ENCODE measurements at places on chromosomes 6 and 20.

DNA sequence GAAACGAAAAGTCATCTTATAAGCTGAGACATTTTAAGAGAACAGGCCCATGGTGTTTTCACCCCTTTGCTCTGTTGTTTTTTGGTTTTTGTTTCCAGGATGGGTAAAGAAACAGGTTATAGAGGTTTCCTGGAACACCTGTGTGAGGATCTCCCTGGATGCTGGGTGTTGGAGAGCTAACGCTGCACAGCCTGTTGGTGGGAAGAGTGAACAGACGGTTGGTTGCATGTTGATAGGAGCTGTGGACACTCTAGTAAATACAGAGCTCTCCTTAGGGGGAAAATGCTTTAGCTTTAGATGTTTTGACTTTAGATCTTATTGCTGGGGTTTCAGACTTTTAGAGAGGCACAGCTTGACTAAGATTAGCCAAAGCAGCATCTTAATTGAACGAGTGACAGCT lies 235.2 kb downstream of the SOX4 start:
- no peak for DNase-seq

GRCh38 chr6:39199231-39199940 lies 29.9 kb downstream of the KCNK5 start:
- DNase-seq = no peak

DNA sequence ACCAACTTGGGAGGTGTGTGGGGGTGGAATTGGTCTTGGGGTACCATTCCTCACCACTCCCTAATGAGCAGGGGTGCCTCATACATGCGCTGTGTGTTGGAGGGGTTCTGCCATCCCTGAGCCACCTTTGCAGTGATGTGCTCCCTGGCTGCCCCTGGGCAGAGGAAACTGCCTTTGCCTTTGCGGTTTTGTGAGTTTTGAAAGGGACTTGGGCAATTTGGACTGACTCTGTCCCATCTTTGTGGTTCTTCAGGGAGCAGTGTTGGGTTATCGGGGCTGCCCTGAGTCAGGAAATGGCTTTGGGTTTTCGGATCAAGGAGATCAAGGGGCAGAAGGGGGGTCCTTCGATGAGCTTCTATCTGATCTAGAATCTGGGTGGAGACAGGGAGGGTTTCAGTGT lies 3.9 kb upstream of the PHACTR3 start:
- no peak for DNase-seq

DNA sequence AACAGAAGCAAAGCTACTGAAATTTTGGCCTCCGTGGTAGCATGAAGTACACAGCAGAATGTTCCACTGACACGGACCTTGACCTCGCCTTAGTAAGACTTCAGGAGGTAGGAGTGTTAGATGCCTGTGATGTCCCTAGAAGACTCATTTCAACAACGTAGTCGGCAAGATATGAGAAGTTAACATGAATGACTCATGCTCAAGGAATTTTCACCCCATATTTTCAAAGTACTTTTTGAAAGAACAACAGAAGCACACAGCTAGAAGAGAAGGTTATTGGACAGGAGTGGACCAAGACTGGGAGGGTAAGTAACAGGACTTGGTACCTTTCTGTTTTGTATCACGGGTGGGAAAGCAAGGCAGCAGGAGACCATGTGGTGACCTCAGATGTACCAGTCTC lies 78.0 kb downstream of the DZANK1 start:
- no peak for DNase-seq

GRCh38 chr6:2988426-2989331 lies 11.0 kb upstream of the NQO2 start:
- DNase-seq = peak; percentile 82

- DNase-seq = no peak
These were observed 674 bp downstream of the NRSN1 start for GRCh38 chr6:24126586-24127192.

GRCh38 chr20:41048461-41049301 lies 20.1 kb downstream of the TOP1 start:
- peak; percentile 42 for DNase-seq

GRCh38 chr6:99165838-99166237 lies 183.6 kb downstream of the FAXC start:
- no peak for DNase-seq

GRCh38 chr6:41367700-41368099 lies 32.3 kb downstream of the NCR2 start:
- DNase-seq = no peak

DNA sequence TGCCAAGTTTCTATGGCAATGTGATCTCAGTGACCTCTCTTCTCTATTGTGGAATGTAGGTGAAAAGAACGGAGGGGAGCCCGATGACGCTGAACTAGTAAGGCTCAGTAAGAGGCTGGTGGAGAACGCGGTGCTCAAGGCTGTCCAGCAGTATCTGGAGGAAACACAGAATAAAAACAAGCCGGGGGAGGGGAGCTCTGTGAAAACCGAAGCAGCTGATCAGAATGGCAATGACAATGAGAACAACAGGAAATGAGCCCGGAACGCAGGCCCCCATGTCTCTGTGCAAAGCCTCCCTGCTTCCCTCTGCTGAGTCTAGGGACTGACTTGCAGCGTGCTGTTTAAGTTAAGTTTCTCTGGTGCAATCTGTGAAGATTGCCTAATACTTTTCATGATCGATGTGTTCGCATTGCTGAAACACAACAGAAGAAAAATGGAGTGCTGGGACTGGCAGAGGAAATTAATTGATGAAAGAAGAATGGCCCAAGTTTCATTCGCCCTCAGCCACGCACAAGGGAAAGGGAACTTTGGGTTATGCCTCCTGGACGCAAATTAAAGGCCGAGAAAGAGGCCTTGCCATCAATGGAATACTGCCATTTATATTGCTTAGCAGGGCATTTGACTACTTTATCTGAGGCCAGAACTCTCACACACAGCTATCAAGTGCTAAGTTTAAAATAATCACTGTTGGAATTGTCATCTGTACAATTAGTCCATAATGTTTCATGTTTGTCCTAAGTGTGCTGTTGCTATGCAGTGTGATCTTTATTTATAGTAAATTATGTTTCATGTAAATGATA lies 146.4 kb downstream of the AKAP7 start:
- peak; percentile 60 for DNase-seq

- no peak for DNase-seq
These were observed 91.2 kb downstream of the PREX1 start for GRCh38 chr20:48736636-48737035.

DNA sequence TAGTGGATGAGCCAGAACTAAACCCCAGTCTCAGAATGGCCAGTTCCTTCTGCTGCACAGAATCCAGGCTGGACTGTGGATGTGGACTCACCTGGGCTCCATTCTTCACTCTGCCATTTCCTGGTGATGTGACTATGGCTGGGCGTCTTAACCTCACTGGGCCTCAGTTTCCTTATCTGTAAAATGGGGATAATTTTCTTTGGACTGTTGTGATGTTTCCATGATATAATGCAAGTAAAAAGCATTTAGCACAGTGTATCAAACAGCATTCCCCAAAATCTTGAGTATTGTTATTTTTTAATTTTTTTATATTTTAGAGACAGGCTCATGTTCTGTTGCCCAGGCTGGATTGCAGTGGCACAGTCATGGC lies 5.9 kb upstream of the IP6K3 start:
- no peak for DNase-seq

- DNase-seq = peak; percentile 94
These were observed 4.6 kb upstream of the LSM14B start for GRCh38 chr20:62117658-62118057.

GRCh38 chr6:20708367-20709124 lies 174.3 kb downstream of the CDKAL1 start:
- peak; percentile 71 for DNase-seq

- no peak for DNase-seq
These were observed 208.8 kb upstream of the GMDS start for GRCh38 chr6:2454180-2454579.

DNA sequence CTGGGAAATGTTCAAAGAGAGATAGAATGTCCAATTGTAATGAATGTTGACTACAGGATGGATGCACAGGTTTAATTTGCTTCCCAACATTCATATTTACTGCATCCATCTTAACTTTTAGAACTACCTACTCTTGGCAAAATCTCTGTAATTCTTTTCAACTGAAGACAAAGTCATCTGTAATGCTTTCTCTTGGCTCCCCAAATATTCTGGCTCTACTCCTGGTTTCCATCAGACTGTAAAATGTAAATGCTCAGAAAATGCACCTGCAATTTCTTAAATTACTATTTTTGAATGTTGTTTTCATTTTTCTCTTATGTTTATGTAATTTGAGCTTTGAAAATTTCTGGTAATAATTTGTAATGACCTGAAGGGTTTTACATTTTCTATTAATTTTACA lies 480.8 kb upstream of the IMPG1 start:
- no peak for DNase-seq

DNA sequence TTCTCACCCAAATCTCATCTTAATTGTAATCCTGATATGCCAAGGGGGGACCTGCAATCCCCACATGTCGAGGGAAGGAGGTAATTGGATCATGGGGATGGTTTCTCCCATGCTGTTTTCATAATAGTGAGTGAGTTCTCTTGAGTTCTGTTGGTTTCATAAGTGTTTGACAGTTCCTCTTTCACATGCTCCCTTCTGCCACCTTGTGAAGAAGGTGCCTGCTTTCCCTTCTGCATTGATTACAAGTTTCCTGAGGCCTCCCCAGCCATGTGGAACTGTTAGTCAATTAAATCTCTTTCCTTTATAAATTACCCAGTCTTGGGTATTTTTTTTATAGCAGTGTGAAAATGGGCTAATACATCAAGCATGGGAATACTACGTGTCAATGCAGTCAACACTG lies 925.0 kb upstream of the MAN1A1 start:
- no peak for DNase-seq

DNA sequence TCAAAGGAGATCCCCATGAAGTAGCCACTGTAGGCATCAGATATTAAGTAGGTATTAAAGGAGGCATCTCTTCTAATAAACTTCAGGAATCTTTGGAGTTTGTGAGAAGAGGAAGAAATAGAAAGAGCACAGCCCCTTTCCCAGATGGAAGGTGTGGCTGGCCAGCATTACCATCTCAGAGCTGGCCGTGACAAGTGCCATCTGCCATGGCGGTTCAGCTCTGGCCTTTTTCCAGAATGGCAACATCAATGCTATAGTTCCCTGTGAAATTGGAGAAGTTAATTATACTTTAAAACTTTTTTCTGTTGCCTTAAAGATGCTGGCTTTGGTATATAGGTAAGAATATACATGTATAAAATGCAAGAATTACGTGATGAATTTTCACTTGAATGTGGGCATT lies 51.9 kb upstream of the MCUR1 start:
- no peak for DNase-seq

- DNase-seq = peak; percentile 31
These were observed 8.0 kb upstream of the SLC17A3 start for GRCh38 chr6:25882051-25882496.

DNA sequence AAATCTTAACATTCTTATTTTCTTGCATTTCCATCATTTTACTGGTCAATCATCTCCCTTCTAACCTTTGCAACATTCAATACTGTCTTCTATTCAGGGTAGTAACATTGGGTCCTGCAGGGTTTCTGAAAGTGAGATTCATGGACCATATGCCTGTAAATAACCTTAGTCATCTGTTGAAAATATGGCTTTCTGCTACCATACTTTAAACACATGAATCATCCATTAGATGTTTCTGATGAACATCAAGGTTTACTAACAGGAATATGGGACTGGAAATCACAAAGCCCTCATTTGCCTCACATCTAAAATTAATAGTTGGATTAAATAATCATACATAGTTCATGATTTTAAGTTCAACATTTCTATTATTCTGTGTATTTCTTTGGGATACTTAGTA lies 475.9 kb upstream of the MARCKS start:
- DNase-seq = no peak

- no peak for DNase-seq
These were observed 11.8 kb downstream of the SLCO4A1 start for GRCh38 chr20:62653951-62654685.

GRCh38 chr6:119858901-119859300 lies 509.3 kb upstream of the MAN1A1 start:
- DNase-seq = no peak

DNA sequence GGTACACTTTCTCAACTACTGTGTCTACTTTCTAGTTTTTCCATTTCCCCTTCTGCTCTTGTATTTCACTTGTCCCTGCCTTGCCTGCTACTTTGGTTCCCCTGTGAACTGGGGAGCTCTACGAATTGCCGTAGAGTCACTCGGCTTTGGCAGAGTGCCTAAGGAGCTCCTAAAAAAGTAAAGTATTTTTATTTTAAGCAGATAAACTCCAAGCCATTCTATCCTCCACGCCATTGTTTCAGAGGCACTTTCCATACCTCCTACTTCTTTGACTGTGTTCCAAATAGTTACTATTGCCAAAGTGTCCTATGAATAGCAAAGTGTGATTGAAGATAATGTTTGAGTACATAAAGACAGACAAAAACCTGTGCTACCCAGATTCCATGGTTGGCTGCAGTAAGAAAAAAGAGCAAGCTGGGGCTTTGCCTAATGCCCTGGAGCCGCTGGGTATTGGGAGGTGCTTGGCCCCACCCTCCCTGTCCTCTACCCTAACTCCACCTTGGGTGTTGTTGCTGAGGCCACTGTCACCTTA lies 5.1 kb upstream of the MBOAT1 start:
- DNase-seq = no peak

DNA sequence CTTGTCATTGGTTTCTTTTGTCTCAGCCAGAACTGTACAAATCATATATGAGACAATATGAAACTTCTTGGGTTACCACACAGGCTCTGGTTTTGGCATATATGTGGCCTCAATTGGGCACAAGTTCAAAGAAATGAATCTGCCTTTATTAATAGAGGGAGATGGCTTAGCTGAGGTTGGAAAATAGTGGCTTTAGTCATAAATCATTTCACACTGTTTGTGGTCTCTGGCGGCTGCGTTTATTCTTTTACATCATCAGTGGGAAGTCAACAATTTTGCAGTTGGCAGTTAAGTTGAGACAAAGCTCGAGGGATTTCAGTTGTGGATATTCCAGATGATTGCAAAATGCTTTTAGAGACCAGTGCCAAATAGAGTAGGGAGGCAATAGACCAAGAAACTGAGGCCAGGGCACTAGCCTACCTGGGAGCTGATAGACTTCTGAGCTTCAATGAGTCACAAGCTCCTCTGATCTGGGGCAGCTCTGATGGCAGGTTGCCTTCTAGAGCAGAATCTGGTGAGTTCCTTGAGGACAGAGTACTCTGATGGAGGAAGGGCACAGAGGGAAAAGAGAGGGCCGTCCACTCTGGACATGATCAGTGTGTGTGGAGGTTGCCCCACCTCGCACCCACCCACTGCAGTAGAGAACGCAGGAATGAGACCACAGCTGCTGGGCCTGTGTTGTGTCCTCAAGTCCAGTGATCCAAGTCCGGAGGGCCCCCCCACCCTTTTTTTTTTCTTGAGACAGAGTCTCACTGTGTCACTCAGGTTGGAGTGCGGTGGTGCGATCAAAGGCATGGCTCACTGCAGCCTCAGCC lies 73.5 kb downstream of the ARMC2 start:
- DNase-seq = no peak

DNA sequence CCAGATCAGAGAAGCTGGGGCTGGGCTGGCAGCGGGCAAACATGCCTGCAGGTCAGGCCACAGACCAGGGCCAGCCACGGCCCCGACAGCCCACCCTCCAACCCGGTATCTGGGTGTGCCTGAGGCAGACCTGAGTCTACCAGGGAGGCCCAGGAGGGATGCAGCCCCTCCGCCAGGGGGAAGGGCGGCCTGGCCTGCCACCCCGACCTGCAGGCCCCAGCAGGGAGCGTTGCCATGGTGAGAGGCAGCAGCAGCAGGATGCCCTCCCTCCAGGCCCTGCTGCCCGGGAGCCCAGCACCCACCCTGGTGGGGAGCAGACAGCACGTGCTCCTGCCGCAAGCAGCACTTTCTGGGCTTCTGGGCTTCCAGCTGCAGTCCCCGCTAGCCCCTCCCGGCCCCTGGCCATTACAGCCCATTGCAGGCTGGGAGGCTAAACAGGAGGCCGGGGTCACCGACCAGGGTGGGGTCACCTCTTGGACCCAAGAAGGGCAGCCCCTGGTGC lies 3.8 kb upstream of the EEF1A2 start:
- no peak for DNase-seq

- no peak for DNase-seq
These were observed 106.7 kb downstream of the MAP3K5 start for GRCh38 chr6:136685540-136686108.
